HuH-7 (cell line): ENCODE measurements at places on chromosomes 2 and 18.

DNA sequence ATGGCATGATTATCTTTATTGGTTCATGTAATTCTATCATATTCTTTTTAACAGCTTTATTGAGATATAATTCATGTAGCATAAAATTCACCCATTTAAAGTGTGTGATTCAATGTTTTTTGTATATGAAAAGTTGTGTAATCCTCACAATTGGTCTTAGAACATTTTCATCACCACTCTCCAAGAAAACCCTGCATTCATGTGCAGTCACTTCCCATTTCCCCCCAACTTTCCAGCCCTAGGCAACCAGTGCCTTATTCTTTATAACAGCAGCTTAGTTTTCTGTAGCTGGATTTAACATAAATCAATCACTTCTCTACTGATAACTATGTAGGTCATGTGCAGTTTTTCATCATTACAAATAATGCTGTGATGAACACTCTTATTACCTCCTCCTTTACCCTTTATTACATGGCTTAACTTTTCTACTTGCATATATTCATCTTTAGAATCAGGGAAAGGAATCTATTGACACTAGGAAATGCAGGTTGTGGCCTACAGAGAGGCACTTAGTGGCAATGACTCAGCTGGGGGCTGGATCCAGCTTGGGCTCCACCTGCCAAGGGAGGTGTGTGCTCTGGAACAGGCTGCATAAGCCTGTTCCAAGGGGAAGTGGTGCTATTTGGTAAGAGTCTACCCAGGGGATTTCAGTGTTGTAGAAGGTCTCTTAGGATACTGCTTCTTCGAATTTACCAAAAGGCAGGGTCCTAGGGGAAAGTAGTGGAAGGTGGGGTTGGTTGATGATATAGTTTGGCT, 89.1 kb downstream of the ETAA1 start:
- no peak for DNase-seq

DNA sequence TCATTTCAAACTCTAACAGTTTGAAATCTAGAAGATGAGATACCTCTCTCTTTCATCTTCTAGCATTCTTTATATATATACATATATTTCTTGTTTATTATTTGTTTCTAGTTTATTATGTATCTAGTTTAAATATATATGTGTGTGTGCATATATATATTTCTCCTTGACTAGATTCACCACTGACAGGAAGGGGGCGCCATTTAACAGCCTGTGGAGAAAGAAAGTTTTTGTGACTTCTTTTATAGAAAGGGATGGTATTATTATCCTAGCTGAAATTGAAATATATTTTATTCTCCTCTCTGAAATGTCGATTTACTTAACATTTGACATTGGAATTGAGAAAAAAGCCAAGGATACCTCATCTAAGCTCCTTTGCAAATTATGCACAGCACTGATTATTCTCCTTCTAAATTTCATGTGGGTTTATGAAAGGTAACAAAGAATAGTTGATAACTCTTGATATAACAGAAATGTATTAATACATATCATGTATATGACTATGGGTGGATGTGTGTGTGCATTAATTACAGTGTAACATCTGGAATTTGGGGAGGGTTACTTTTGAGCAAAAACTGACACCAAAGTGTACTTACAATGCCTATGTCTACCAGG, 160.7 kb upstream of the NT5C1B start:
- no peak for DNase-seq

DNA sequence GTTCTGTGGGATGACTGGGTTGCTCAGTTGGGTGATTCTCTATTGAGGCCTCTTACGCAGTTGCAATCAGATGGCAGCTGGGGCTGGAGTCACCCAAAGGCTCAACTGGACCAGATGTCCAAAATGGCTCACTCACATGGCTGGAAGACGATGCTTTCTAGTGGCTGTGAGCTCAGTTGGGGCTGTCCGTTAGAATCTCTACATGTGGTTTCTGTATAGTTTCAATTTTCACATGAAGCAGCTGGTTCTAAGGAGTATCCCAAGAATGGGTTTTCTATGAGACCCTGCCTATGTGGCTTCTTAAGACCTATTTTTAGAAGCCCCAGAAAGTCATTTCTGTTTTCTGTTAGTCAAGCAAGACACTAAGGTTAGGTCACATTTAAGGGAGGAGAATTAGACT, 4.4 kb downstream of the XRCC5 start:
- no peak for DNase-seq

- DNase-seq, result no peak
These were observed 66.7 kb downstream of the PDE1A start for GRCh38 chr2:182359990-182360662.

- DNase-seq, result no peak
These were observed 33.0 kb downstream of the MAL start for GRCh38 chr2:95058466-95058988.

DNA sequence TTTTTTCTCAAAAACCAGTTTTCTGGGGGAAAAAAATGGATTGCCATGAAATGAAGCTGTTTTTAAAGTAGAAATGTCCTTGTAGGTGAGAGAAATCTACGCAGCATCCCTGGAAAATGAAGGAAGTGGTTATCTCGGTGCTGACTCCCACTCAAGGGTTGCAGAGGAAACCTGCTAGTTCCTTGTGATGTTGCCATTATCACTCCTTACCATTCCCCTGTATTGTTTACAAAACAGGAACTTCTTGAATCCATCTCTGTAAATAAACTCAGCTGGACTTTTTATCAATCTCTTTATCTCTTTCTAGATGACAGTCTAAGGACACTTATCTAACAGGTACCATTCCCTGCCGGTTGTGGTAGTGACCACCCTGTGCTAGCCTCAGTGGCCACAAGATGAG, 61.2 kb downstream of the FEZ2 start:
- no peak for DNase-seq

GRCh38 chr2:127704641-127705390, 3.5 kb downstream of the SFT2D3 start:
- DNase-seq, result no peak

- DNase-seq, result no peak
These were observed 143.3 kb upstream of the CAB39 start for GRCh38 chr2:230569298-230569697.

GRCh38 chr18:11163665-11164064, 14.3 kb upstream of the PIEZO2 start:
- no peak for DNase-seq

- no peak for DNase-seq
These were observed 247.3 kb downstream of the PRKCE start for GRCh38 chr2:45898819-45899218.

GRCh38 chr2:46871976-46872381, 43.6 kb downstream of the MCFD2 start:
- no peak for DNase-seq

DNA sequence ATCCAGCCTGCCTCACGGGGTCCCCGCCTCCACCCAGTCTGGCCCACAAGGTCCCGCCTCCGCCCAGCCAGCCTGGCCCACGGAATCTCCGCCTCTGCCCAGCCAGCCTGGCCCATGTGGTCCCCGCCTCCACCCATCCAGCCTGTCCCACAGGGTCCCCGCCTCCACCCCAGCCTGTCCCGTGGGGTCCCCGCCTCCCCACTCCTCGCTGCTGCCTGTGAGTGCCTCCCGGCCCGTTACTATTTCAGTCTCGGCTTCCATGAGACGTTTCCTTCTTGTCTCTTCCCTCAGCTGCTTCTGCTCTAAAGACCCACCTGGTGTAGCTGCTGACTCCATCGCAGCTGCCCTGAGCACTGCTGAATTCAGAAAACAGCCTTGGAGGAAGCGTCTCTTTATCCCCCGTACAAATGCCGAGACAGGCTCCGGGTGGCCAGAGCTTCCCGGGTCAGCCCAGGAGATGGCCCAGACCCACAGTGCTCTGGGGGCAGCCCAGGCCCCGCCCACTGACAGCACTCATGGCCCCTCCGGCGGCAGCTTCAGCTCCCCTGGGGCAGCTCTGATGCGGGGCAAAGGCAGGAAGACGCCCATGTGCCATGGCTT, 69.8 kb downstream of the NFATC1 start:
- no peak for DNase-seq
